Right atrium auricular region (tissue), 2 donors: ENCODE measurements at places on chromosomes 7 and 10. TPM values are rescaled to one million over a fixed set of nuclear protein-coding genes. Genes with fewer than 3 reads are reported as not detected.

RASSF4 gene
- 43.3 TPM for total RNA-seq

PPP2R2D gene
- 30.6 TPM for total RNA-seq

- no peak for DNase-seq
These were observed 55.6 kb downstream of the CC2D2B start for GRCh38 chr10:95963202-95963990.

IQUB gene
- total RNA-seq, result 0.51 TPM

DNA sequence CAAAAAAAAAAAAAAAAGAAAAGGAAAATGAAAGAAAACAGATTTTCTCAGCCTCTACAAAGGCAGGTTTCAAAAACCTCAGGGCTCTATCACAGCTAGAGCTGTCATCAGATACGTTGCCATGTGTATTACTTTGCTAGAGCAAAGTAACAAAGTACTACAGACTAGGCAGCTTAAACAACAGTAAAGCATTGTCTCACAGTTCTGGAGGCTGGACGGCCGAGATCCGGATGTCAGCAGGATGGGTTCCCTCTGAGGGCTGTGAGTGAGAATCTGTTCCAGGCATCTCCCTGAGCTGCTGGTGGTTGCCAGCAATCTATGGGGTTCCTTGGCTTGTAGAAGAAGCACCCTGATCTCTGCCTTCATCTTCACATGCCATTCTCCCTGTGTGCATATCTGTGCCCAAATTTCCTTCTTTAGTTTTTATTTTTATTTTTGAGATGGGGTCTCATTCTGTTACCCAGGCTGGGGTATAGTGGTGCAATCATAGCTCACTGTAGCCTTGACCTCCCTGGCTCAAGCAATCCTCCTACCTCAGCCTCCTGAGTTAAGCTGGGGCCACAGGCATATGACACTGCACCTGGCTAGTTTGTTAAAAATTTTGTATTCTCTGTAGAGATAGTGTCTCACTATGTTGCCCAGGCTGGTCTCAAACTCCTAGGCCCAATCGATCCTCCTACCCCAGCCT, 48.9 kb upstream of the KDM7A start:
- DNase-seq, result no peak

DNA sequence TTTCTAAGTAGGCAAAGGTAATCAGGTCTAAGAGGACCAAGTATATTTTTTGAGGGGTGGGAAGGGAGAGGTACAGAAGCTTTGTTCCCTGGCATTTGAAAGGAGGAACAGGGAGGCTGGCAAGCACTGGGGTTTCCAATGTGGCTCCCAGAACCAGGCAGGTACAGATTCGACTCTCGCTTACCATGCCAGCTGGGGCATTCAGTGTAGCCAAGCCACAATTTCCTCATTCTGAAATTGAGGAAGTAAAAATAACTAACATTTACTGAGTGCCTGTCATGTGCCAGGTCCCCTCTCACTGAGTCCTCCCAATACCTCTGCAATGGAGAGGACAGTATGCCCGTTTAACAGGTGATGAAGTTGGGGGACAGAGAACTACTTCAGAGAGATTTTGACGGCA, 45.9 kb upstream of the BET1 start:
- DNase-seq, result no peak

DNA sequence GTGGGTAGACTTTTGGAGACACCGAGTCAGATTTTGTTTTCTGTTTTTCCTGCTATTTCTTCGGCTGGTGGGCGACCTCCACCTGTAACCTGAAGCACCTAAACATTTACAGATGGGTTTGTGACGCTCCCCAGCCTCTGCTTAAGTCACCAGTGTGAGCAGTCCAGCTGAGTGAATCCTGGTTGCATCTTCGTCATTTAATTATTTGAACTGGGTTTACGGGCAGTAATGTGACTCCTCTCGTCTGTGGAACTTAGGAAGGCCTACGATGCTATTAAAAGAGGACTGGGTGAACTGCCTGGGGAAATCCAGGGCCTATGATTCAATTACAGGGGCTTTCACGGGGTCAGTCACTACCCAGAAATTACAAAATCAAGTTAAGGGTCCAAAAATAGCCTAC, 52.5 kb downstream of the WNT2 start:
- DNase-seq, result no peak

- DNase-seq, result no peak
These were observed 76.5 kb upstream of the PPP1R3C start for GRCh38 chr10:91709394-91709798.

DNA sequence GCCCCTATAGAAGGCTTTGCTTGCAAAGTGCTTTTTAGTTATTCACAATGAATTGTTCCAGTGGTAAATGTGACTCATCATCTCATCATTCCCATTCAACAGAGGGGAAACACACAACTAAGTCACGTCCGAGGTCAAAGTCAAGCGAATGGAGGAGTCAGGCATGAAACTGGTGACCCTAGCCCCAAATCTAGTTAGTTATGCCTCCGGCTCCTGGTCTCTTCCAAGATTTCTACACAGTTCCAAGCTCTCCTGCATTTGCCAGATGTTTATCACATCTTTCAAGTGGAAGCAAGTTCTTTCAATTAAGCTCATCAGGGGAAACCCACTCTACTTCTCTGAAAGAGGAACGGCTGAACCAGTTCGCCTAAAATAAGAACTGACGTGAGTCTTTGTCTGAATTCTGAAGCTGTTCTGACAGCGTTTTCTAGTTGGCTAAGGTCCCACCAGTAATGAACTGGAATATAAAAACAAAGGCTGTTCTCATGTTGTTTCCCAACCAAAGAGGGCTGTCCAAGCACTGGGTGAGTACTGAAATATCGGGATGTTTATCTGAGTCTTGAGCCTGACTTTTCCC, 140.9 kb upstream of the NRBF2 start:
- DNase-seq, result no peak

MTURN gene
- 65.4 TPM for total RNA-seq

GRCh38 chr10:17475661-17476060, 21.3 kb upstream of the ST8SIA6 start:
- DNase-seq, result no peak

DNA sequence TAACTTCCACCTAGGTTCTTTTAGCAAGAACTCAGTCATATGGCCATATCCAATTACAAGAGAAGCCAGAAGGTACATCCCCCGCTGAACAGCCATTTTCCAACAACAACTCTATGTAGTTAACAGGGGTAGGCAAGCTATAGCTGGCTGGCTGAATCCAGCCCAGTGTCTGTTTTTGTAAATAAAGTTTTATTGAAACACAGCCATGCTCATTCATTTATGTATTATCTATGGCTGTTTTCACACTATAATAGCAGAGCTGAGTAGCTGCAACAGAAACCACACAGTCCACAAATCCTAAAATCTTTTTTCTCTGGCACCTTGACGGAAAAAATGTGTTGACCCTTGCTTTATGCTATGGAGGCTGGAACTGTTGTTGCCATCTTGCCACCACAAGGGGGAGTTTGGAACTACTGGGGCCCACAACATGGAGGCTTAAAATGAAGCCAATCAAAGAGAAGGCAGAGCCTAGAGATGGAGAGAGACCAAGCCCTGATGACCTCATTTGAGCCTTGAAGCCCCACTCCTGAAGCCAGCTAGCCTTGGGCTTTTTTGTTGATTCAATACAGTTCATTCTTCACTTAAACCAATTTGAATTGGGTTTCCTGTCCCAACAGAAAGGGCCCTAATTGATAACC, 33.3 kb upstream of the XPNPEP1 start:
- no peak for DNase-seq

DNA sequence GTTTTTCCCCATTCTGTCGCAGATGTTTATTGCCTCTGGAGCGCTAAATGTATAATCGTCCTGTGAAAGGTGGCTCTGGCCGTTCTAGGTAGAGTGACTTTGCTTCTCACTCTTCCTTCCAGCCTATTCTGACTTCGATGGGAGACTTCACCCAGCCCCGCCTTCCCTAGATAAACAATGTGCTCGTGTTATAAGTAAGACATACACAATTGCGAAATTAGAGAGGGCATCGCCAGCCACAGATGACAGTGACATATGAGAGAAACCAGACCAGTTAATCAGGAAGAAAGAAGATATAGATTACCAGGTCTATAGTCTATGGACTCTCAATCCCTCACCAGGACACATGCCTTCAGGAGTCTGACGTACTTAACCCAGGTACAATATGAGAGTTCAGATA, 1050.5 kb upstream of the AUTS2 start:
- no peak for DNase-seq

GRCh38 chr7:38806912-38807311, 102.1 kb downstream of the VPS41 start:
- no peak for DNase-seq

PTPRN2 gene
- total RNA-seq, result 2.7 TPM

FBXO24 gene
- not detected for total RNA-seq

CHST15 gene
- total RNA-seq, result 14.2 TPM

DNA sequence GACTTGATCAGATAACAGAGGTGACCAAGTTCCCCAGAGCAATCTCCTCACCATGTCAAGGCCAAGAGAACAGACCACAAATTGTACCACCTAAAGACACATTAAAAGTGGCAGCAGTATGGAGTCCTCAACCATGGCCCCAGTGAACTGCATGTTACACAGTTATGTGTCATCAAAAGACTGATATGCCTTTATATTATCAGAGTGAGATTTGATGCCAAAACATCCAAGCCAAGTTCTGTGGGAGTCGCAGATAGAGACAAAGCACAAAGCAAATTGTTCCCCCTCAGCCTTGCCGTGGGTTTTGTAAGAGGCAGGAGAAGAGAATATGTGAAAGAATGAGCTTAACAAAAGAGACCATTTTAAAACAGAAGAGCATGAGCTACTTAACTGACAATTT, 39.2 kb upstream of the TES start:
- DNase-seq, result no peak

TNRC18 gene
- total RNA-seq, result 32.0 TPM

DNA sequence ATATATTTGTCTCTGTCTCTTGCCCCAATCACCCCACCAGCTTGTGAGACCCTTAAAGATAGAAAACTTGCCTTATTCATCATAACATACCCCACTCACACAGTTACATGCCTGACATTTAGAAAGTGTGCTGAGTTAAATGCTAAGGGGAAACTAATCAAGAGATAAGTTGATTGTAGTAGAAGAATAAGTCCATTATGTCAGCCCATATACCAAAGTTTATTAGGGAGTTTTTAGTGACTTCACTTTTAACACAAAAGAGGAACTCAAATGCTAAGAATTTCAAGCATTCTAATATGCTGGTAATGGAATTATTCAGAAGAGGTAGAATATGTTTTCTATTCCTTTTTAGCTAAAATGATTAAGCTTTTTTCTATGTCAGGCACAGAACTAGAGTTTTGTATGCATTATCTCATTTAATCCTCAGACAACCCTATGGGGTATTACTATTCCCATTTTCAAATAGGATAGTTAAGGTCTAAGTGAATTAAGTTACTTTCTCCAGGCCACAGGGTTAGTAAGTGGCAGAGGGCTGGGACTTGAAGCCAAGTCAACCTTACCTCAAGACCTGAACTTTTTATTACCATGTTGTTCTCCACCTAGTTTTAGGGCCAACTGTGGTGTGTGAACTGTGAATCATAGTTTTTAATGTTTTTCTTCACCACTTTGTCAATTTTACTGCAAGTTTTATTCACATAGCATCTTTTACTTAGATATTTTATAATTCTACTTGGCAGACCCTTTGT, 19.6 kb downstream of the ASAH2 start:
- no peak for DNase-seq

- DNase-seq, result no peak
These were observed 91.5 kb downstream of the MYO3A start for GRCh38 chr10:26025523-26025922.

- peak; percentile 86 for DNase-seq
These were observed 20.9 kb upstream of the KLF6 start for GRCh38 chr10:3805791-3806461.

DNA sequence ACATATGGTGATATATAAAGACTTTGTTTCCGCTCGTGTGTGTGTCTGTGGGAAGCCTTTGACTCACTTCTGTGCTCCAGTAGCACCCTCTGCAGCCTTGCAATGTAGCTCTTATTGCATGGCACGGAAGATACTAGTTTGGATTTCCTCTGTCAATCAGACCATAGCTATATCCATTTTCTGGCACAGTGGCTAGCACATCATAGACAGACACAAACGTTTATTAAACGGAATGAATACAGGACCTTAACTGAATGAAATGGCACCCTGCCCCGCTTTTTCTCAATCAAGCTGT, 124.0 kb upstream of the PTPN20 start:
- DNase-seq, result no peak

- DNase-seq, result no peak
These were observed 19.8 kb downstream of the CNTNAP2 start for GRCh38 chr7:146136357-146136875.

ARHGAP19 gene
- total RNA-seq, result 5.0 TPM

DNA sequence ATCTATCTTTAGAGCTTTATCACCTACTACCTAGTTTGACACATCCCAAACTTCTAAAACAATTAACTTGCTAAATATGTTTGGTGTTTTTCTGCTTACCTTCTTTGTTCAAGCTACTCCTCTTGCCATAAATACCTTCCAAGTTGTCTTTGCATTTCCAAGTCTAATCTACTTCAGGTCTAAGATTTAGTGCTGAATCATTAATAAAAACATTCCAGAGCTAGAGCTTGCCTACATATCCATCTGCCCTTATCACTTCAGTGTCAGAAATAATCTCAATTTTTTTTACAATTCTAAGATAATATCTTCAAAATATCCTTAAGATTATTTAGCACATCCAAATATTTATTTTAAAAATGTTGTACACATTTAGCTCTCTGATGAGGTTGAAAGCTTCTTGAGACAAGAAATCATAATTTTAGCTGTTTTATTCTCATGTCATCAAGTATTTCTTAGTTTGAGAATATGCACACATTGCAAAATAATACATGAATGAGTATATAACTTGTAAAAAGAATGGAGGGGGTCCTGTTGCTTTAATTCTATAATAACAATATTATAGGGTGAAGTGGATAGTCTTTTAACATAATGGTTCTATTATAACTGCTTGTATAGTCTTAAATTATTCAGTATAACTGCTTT, 466.3 kb downstream of the SEMA3D start:
- no peak for DNase-seq

GRCh38 chr10:131404886-131405285, 93.4 kb upstream of the TCERG1L start:
- no peak for DNase-seq

DNA sequence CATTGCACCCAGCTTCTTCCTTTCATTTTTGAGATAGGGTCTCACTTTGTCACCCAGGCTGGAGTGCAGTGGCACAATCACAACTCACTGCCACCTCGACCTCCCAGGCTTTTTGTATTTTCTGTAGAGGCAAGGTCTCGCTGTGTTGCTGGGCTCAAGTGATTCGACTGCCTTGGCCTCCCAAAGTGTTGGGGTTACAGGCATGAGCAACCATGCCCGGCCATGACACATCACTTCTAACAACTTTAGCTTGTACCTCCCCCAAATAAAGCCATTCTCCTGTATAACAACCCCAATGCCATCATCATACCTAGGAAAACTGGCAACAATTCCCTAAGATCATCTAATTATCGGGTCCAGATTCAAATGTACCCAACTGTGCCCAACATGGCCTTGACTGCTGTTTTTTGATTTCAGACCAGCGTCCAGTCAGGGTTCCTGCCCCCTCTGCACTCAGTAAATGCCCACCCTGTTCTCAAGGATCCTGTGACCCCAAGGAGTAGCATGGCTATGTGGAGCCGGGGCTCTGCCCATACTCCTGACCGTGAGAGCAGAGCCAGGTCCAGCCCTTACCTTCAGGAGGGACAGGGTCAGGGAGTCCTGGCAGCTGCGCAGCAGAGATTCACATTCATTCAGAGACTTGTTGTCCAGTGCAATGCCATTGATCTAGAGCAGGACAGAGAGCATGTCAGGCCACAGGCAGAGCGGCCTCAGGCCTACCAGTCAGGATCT, 102.6 kb downstream of the DLG5 start:
- DNase-seq, result no peak

WEE2 gene
- total RNA-seq, result not detected

CTNNA3 gene
- total RNA-seq, result 23.8 TPM
